Activated T-cell treated with anti-CD3 and anti-CD28 coated beads, Interleukin-2, amount 50 U/mL, for 24 hours (primary cell): ENCODE measurements at places on chromosomes 5 and 9.

DNA sequence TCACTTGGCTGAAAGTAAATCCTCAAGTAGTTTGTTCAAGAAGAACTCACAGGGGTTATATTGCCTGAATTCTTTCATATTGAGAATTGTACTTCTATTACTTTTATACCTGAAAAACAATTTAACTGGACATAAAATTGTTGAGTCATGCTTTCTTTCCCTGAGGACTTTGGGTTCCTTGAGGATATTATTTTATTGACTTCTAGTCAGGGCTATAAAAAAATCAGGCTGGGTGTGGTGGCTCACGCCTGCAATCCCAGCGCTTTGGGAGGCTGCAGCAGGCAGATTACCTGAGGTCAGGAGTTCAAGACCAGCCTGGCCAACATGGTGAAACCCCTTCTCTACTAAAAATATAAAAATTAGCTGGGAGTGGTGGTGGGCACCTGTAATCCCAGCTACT lies 17.9 kb upstream of the CDC42SE2 start:
- DNase-seq = no peak

- no peak for DNase-seq
Measured at GRCh38 chr5:39352951-39353350, 11.3 kb downstream of the C9 start.

DNA sequence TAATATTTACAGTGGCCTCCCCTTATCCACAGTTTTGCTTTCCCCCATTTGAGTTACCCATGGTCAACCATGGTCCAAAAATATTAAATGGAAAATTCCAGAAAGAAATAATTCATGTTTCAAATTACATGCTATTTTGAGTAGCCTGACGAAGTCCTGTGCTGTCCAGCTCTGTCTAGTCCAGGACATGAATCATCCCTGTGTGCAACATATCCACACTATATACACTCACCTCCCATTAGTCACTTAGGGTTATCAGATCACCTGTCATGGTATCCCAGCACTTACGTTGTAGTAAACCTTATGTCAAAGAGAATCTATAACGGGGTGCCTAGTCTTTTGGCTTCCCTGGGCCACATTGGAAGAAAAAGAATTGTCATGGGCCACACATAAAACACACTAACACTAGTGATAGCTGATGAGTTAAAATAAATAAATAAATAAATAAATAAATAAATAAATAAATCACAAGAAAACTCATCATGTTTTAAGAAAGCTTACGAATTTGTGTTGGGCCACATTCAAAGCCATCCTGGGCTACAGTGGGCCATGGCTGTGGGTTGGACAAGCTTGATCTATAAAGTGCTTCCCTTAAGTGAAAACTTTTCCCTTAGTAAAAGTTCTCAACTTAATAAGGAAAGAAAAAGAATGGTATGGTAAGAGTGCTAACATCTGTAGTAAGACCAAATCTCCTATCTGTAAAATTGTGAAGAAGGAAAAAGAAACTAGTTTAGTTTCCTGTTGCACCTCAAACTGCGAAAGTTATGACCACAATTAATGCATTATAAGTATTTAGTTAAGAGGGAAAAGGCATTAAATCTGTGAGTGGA lies 15.9 kb upstream of the OMD start:
- no peak for DNase-seq

GRCh38 chr5:50711280-50711679 lies 44.8 kb downstream of the PARP8 start:
- peak; percentile 52 for DNase-seq

GRCh38 chr5:78540335-78541085 lies 108.1 kb downstream of the LHFPL2 start:
- DNase-seq = no peak

DNA sequence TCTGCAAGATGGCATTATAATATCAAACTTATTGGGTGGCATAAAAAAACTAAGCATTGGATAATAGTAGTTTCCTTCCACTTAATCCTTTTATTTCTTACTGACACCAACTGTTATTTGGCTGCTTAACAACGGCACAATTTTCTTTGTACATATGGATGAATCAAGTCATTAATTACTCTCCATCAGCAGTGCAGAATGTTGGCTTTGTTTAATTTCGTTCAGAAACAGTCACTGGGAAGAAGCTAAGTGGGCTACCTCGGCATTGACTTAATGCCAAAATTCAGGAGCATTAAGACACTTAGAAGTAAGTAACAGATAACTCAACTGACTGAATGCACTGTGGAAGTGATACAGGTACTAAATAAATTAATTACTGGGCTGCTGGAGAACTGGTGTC lies 460.4 kb downstream of the CTNND2 start:
- DNase-seq = no peak

- DNase-seq = peak; percentile 65
Measured at GRCh38 chr5:157342822-157343402, 77.0 kb downstream of the CYFIP2 start.

DNA sequence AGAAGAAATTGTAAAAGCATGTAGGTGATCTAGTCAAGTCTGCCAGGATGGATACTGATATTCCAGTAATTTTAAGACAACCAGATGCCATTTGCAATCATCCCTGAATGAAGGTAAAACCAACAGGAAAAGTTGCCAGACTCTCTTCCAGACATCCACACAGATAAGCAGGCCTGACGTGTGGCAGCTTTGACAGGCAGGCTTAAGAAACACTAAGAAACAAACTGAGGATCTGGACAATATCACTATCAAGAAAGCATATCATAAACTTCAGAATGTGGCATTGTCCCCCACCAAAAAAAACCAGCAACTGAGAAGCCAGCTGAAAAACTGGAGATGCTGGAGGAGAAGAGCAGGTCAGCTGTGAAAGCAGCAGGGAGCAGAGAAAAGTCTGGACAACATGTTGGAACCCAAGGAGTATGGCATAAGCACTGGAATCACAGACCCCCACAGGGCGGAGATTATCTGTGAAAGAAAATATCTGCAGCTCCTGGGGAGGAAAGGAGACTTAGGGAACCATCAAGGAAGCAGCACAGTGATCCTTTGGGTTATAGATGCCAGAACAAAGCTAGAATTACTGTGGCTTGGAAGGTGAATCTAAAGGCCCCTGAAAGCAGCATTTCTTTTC lies 307.0 kb downstream of the CWC27 start:
- DNase-seq = no peak

DNA sequence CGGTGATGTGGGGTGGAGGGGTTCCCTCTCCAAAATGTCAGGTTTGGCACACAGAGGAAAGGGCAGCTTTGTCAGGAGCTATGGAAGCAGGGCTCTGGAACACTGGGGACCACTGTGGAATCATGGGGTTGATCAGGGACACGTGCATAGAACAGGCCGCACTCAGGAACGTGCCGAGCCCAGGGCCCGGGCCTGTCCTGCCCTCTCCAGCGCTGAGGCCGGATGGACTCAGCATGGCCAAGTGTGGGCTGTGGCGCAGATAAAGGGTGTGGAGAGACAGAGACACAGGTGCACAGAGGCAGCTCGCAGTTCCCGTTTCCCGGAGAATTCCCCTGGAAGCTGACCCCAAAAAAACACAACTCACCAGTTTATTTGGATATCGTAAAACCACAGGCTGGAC lies 37.8 kb upstream of the SLC6A3 start:
- no peak for DNase-seq

DNA sequence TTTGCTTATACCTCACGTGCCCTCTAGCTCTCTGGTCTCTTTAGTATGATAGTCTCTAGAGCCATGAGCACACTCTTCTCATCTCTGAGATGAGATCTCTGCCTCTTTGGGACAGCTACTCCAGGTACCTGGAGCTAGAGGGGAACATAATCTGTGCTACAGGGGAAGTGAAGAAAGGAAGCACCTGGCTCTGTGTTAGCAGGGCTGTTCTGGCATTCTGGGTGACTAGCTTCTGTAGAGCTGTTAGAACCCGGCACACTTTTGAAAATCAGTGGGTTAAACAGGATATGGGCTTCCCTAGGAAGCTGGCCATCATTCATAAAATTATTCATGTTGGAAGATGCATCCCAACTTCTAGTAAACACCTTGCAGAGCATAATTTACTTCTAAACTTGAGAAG lies 224.8 kb downstream of the MCTP1 start:
- DNase-seq = no peak

DNA sequence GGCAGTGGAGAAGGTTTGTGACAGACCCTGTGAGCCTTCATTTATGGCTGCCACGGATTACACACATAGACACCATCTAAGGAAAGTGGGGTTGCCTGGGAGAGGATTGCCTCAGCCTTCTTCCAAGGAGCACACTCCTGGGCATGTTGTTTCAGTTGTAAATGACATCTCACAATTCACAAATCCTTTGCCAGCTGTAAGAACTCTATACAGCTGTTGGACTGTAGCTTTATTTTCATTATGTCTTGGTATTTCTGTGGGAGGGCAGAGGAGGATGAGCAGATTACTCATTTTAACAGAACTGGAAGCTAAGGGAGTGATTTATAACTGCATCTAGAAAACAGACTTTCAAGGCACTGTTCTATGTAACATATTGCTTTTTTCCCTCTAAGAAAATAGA lies 25.6 kb downstream of the MELK start:
- DNase-seq = no peak

GRCh38 chr5:120967366-120967765 lies 503.3 kb downstream of the PRR16 start:
- DNase-seq = no peak

DNA sequence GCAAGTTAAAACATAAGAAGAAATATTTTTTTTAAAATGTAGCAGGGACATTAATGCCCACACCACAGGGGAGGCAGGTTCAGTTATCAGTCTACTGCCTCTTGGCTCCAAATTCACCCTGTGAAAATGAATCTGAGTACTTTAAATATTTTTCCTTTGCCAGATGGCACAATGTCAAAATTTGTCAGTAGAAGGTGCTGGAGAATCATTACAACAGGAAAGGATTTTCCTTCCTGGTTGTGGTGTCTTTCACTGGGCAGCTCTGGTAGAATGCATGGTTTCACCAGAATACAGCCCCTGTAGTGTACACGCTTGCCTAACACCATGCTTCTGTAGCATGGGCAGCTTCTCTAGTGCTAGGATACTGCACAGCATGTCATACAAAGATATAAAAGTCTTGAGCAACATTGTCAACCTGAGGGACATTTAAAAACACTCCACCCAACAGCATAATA lies 9.7 kb upstream of the SREK1 start:
- no peak for DNase-seq

DNA sequence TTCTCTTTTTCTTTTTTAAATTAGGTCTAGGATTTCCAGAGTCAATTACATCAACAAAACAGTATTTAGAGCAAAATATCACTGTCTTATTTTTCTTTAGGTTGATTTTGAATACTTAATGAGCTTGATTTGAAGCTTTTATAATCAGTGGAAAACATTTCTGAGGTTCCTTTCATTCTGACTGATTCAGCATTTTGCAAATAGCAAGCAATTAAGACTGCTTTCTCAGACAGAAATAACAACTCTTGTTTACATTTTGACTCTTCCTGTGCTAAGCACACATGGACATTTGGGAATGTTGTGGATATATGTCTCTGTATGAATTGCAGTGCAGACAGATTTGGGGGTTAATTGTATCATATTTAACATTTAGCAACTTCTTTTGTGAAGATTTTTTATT lies 22.2 kb upstream of the MCCC2 start:
- DNase-seq = no peak

GRCh38 chr9:22469928-22470544 lies 23.4 kb downstream of the DMRTA1 start:
- DNase-seq = no peak

GRCh38 chr5:109487753-109488420 lies 78.1 kb upstream of the PJA2 start:
- DNase-seq = no peak

- no peak for DNase-seq
Measured at GRCh38 chr5:124628721-124629596, 117.5 kb downstream of the ZNF608 start.
